ENCODE measurements at places on chromosomes 4 and X. TPM values are rescaled to one million over a fixed set of nuclear protein-coding genes. Genes with fewer than 3 reads are reported as not detected.

Gene GAGE2A
- not detected for total RNA-seq

- DNase-seq: no peak
Observed at GRCh38 chr4:73850261-73850970, 2.7 kb upstream of the PF4V1 start.

DNA sequence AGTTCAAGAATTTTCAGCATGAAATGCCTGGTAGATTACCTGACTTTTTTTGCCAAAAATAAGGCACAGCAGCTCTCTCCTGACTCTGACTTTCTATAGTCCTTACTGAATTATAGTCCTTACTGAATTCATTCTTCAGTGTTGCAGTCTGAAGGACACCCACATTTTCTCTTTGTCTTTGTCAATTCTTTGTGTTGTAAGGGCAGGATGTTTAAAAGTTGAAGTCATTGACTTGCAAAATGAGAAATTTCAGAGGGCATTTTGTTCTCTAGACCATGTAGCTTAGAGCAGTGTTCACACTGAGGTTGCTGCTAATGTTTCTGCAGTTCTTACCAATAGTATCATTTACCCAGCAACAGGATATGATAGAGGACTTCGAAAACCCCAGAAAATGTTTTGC lies 168.0 kb downstream of the SOWAHB start:
- no peak for DNase-seq

DNA sequence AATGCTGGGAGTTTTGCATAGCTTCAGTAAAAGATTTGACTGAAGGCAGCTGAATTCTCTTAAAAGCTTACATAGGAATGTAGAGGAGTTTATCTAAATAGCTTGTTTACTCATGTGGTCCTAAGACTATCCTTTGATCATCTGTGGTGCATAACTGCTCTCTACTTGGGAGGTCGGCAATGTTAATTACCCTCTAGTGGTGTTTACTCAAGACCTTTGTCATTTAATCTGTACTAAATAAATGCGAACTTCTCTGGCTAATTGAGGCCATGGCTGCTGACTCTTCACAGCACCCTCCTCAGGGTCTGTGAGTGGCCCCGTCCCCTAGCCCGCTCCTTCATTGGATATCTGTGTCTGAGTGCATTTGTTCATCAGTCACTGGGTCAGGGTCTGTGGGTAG lies 13.8 kb upstream of the TMEM33 start:
- no peak for DNase-seq

- no peak for DNase-seq
Observed at GRCh38 chrX:154300816-154301215, 5.2 kb downstream of the TKTL1 start.

Gene RBMXL3
- total RNA-seq: not detected

- DNase-seq: no peak
Observed at GRCh38 chr4:84498203-84498934, 723 bp downstream of the NKX6-1 start.

Gene MAGIX
- 7.3 TPM for total RNA-seq

Gene PCDH11X
- not detected for total RNA-seq

Gene RAI2
- 5.4 TPM for total RNA-seq

GRCh38 chr4:182861346-182861745 lies 55.8 kb downstream of the DCTD start:
- no peak for DNase-seq

DNA sequence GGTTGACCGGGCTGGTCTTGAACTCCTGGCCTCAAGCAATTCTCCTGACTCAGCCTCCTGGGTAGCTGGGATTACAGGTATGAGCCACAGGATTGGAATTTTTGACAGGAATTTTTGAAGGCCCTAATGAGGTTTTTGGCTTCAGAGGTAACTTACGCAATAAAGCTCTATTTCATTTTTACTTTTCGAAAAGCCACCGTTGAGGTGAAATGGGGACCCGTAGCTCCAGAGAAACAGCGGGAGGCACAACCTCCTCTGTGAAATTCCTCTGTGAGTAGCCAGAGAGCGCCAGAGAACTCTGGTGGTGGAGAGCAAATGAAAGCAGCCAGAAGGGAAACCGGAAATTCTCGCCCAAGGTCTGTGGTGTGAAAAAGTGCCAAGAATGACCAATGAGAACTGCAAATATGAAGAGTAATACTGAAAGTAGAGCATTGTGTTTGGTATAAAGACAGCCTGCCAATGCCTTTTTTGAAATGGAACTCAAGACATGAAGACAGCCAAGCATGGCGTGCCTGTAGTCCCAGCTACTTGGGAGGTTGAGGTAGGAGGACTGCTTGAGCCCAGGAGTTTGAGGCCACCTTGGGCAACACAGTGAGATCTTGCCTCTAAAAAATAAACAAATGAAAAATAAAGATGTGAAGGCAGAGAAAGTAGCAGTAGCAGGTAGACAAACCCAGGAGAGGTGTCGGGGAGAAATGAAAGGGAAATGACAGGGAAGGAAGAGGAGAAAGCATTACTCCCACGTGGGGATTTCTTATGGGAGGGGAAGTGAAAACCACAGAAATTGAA lies 33.0 kb upstream of the TMEM131L start:
- peak; percentile 26 for DNase-seq

DNA sequence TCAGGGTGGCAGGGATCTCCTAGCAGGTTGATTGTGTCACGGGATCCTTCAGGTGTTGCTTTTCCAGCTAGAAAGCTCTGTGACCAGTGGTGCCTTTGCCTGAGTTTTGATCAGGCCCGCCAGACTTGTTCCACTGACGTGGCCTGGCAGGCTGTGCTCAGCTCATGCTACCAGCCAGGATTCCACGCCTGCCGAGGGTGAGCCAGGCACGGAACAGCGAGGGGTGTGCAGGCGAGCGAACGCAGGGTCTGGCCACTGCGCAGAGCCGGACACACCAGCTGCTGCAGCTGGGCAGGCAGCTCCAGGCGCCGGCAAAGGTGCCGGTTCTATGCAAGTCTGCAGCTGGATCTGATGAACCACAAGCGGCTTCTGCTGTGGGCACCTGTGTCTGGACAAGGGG lies 17.1 kb upstream of the SAT1 start:
- DNase-seq: no peak

Gene CYSLTR1
- 1.1 TPM for total RNA-seq

DNA sequence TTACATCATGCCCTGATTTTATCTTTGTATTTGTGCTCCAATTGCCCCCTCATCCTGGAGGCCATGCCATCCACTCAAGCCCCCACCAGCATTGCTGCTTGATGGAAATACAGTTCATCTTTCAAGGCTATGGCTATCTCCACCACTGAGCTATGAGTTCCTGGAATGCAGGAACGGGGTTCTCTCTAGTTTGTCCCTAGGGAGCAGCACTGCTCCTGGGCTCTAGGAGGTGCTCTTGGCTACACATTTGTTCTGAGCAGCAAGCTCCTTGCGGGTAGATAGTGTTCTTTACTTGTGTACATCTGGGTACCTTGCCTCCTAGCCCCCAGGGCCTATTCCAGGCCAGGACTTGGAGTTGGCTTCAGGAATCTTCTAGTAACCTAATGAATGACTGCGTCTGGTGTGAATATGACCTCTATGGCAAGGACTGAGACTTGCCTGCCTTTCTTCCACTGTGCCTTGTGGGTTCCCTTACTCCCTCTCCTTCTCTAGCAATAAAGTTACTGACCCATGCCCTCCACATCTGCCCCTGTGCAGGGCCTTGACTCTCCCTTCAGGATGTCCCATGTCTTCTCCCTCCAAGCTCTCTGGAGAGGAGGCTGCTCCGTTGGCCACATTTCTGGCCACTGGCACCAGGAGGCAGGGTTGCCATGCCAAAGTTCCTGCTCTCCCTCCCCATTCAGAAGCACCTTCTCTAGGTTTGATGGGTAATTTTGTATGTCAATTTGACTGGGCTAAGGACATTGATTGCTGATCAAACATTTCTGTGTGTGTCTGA lies 7.6 kb downstream of the CITED1 start:
- DNase-seq: no peak

GRCh38 chrX:134548257-134549201 lies 88.6 kb downstream of the HPRT1 start:
- DNase-seq: no peak

Gene WDR1
- total RNA-seq: 57.3 TPM

Gene SYP
- total RNA-seq: 0.27 TPM

- no peak for DNase-seq
Observed at GRCh38 chr4:70715097-70715496, 6.7 kb upstream of the RUFY3 start.

Gene IL1RAPL1
- total RNA-seq: 0.46 TPM

Gene SLC25A31
- total RNA-seq: not detected

Gene MID2
- 20.5 TPM for total RNA-seq

GRCh38 chr4:153023139-153023538 lies 87.0 kb downstream of the FHDC1 start:
- DNase-seq: no peak

DNA sequence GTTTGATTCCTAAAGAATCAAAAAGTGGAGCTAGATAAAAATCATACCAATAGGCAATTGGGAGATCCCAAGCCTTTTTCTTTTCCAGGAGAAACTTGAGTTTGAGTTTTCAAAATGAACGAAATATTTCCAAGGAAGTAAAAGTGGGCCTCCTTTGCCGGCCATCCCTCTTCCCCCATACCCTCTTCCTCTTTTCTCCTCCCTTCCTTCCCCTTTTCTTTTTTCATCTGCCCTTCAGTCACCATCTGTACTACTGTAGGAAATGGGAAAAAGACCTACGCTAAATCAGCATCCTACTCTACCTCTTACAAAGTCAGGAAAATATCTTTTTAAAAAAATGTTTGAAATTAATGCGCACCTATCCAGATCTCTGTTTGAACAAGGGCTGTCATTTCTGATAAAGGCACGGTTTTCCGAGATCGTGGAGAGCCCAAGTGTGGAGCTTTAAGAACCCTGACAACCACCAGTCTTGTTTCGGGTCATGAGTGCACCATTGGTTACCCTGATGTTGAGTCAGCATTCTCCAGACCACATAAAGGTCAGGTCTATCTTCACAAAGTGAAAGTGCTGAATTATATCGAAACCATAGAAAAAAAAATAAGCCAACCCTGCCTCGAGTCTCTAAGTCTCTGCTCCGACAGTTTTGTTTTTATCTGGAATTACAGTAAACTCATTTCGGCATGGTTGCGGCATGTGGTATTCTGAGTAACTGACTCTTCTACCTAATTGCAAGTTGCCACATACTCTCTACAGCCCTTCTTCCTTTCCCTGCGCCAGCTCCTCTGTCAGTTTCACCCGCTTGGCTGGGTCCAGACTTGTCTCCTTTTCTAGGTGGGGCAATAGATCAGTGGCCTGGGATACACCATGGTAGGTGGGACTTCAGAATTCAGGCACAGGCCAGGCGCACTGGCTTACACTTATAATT lies 140.2 kb upstream of the KLF3 start:
- DNase-seq: no peak

- no peak for DNase-seq
Observed at GRCh38 chrX:150506486-150506885, 61.9 kb upstream of the MTM1 start.

DNA sequence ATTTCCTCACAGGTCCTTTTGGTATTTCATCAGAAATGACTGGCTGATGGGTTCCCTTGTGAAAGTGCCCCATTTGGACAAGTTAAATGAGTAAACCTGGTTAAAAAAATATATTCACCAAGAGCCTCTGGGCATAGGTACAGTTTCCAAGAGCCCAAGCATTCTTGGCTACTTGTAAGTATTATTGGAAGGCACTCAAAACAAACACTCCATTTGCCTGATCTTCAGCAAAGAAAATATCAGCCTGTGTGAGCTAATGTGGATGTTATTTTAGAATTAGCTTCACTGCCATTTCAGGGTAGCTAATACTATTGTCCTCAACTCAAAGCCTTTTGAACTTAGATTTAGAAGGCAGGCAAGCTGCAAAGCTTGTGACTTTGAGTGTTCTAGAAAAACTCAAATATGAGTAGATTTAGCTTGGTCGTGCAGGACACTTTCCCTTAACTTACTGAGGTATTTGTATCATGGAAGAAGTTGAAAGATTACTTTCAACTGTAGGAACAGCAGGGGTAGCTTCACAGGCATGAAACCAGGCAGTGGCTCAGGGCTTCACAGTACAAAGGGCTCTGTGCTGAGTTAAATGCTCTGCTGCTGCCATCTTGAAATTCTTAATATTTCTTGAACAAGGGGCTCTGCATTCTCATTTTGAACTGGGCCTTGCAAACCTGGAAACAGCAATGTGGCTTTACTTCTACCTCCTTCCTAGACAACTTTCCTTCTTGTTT lies 177.2 kb downstream of the AMELX start:
- DNase-seq: no peak

Measured in gastrocnemius medialis (tissue), 4 donors.